CD8-positive, alpha-beta memory T cell (primary cell): ENCODE measurements at places on chromosomes 3 and 15. TPM values are rescaled to one million over a fixed set of nuclear protein-coding genes. Genes with fewer than 3 reads are reported as not detected.

DNA sequence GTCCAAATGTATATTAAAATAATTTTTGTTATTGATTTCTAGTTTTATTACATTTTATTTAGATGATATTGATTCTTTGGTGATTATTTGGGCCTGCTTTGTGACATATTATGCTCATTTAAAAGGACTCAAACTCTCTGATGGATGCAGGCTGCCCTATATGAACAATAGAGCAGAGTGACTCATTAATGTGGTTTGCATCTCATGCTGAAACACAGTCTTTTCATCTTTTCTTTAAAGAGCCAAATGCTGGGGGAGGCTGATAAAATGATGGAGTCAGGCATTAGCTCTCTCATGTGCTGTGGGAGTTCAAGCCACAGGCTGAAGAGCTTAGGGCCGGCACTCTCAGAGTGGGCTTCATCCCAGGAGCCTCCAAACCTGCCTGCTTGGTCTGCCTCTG is 7.2 kb downstream of the PLA1A start:
- H3K27me3 ChIP-seq: no peaks in the 10 kb centered on the region
- H3K4me3 ChIP-seq: no peak overlapping the region
- no peak overlapping the region for H3K27ac ChIP-seq
- no peak for DNase-seq
- H3K36me3 ChIP-seq: no peaks in the 10 kb centered on the region
- H3K4me1 ChIP-seq: no peaks in the 10 kb centered on the region

GRCh38 chr3:46429250-46429649 is 22.2 kb downstream of the CCRL2 start:
- H3K4me3 ChIP-seq: no peak overlapping the region
- no peaks in the 10 kb centered on the region for H3K36me3 ChIP-seq
- no peaks in the 10 kb centered on the region for H3K27me3 ChIP-seq
- DNase-seq: no peak
- H3K27ac ChIP-seq: no peak overlapping the region
- peaks cover 4% of the 10 kb centered on the region for H3K4me1 ChIP-seq

Gene PCOLCE2
- not detected for total RNA-seq

GRCh38 chr3:37115446-37115845 is 58.9 kb downstream of the LRRFIP2 start:
- no peak overlapping the region for H3K27ac ChIP-seq
- H3K4me1 ChIP-seq: no peaks in the 10 kb centered on the region
- H3K36me3 ChIP-seq: no peaks in the 10 kb centered on the region

- H3K27ac ChIP-seq: no peak overlapping the region
- DNase-seq: no peak
- no peak overlapping the region for H3K4me3 ChIP-seq
- no peaks in the 10 kb centered on the region for H3K27me3 ChIP-seq
- H3K4me1 ChIP-seq: no peaks in the 10 kb centered on the region
Measured at GRCh38 chr3:176992978-176993377, 204.3 kb downstream of the TBL1XR1 start.
